Thymus (tissue), 14 donors: ENCODE measurements at places on chromosomes 11 and 22. TPM values are rescaled to one million over a fixed set of nuclear protein-coding genes. Genes with fewer than 3 reads are reported as not detected.
A peak's percentile ranks its signal among the peaks of the same experiment; 100 is the strongest.

CSNK2A3 gene
- 1.5 TPM for total RNA-seq

DNA sequence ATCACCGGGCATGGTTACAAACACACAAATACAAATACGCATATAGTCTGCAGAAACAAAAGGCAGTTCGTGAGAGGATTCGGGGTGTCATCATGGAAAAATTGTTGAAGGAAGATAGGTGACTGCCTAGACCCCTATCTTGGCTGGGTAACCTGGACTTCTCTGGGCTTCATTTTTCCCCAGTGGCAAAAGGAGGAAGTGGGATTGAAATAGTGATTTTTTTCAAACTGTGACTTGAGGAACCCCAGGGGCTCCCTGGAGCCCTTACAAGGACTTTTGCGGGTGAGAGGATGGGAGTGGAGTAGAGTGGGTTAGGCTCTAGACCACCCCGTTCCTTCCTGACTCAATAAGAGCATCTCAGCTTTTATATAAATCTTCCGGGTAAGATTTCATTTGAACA is 1.0 kb upstream of the ELF5 start:
- DNase-seq, result no peak

DNA sequence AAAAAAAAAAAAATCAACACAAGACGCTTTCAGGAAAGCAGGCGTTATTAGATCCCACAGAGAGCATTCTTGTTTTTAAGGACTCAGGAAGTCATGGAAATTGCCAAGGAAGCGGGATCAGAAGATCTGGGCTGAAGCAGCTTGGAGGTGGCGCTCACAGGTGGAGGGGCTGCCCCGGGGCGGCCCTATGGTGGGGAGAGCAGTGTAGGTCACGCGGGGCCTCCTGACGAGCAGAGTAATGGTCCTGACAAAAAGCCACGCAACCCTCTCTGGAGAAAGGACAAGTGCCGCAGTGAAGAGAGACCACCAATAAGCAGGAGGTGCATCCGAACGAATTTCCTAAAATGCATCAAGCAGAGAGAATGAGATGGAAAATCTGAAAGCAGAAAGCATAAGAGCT is 407.0 kb downstream of the BRD1 start:
- no peak for DNase-seq

CABP7 gene
- total RNA-seq, result 0.14 TPM

DNA sequence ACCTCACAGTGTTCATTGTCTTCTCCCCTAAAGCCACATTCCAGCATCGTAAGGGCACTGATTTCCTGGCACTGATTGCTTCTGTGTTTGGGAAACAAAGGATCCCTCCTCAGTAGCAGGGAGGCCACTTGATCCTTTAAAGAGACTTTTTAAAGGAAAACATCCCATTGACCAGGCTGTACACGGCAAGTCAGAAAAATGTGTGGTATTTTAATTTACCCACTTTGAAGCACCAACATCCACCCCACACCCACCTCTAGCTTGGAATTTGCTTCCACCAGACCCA is 364.9 kb downstream of the SHANK2 start:
- DNase-seq, result no peak

DNA sequence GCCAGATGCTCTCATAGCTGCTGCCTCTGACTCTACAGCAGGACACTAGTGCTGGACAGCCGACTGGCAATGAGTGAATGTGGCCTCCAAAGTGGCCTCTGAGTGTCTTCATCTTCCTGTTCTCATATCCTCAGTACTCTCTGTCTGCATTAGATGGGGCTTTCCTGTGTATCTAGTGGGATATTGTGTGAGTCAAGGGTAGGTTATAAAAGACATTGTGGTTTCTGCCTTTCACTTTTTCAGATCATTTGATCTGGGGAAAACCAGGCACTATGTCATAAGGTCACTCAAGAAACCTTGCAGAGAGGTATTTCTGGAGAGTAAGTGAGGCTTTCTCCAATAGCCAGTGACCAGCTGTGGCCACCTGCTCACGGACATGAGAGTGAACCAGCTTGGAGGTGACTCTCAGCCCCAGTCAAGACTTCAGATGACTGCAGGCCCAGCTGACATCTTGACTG is 333.6 kb upstream of the NCAM1 start:
- DNase-seq, result no peak

DNA sequence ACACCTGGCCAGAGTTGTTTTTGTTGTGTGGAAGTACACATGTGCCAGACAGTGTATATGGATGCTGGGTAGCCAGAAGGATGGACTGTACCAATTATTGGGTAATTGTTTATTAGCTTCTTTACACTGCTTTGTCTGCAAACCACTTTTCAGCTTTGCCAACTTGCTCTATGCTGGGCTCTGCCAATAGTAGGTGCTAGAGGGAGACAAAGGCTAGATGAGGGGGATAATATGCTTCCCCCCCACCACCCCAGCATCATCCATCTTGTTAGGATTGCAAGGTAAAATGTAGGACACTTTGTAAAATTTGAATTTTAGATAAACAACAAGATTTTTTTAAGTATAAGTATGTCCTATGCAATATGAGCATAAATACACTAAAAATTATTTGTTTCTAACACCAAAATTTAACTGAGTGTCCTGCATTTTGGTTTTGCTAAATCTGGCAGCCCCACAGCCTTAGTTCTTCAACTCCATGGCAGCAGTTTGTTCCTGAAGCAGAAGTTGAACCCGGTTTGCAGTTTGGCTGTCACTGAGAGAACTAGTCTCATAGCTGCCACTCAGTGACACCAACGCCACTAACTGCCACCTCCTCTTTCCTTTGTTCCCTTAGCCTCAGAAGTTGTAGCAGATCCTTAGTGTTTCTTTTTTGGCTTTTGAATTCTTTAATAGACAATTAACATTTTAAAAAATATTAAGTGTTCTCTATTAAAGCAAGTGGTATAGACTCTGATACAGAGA is 78.8 kb downstream of the CCDC81 start:
- DNase-seq, result peak; percentile 44

NDUFA6 gene
- total RNA-seq, result 99.7 TPM

DNA sequence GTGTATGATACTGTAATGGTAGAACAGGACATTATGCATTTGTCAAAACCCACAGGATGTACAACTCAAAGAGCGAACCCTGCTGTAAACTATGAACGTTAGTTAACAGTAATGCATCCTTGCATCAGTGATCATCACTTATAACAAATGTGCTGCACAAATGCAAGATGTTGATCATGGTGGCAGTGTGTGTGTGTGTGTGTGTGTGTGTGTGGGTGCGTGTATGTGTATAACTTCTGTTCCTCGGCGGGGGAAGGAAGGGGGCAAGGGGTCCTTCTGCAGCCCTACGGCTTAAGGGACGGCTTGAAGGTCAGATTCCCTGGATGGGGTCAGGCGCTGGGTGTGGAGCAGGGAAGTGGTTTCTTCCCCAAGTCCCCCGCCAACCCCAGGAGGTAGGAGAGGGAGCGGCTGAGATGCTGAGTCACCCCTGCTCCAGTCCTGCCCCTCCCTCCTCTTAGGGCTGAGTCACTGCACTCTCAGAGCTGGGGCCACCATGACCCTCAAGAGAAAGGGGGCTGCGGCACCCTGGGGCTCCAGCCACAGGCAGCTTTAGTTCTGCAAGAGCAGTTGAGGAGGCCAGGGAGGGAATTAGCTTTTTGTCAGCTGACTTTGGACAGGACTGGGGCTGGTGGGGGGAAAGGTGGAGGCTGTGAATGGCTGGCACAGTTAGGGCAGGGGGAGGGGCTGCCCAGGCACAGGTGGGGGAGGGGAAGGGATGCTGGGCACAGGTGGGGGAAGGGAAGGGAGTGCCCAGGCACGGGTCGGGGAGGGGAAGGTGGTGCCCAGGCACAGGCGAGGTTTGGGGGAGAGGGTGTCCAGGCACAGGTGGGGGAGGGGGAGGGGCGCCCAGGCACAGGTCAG is 8.8 kb upstream of the CTSD start:
- DNase-seq, result no peak

HEPN1 gene
- not detected for total RNA-seq

- DNase-seq, result no peak
Measured at GRCh38 chr22:50678651-50679521, 6.3 kb downstream of the SHANK3 start.

DNA sequence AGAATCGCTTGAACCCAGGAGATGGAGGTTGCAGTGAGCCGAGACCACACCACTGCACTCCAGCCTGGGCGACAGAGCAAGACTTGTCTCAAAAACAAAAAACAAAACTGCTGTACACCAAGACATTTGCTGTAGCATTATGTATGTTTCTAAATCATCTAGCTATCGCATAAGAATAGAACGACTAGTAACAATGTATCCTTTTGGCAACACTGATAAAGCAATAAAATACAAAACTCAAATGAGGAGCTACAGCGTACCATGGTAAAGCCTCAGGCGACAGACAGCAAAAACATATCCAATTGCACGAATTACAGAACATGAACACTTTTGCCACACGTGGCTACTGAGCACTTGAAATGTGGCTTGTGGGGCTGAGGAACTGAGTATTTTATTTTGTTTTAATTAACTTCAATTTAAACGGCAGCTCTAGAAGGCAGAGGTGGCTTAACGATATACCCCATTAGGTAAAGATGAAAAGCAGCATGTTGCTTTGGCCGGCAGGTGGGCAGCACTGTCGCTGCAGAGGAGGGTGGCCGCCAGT is 2.3 kb downstream of the TUBGCP6 start:
- DNase-seq, result no peak

MPST gene
- 18.2 TPM for total RNA-seq

- DNase-seq, result no peak
Measured at GRCh38 chr22:45731798-45732495, 60.3 kb downstream of the ATXN10 start.

GRCh38 chr11:76699451-76700091 is 29.0 kb upstream of the LRRC32 start:
- DNase-seq, result no peak

GRCh38 chr11:37026326-37026725 is 428.3 kb upstream of the RAG2 start:
- DNase-seq, result no peak
